Subcutaneous preadipocyte (primary cell): ENCODE measurements at places on chromosomes 4 and X. TPM values are rescaled to one million over a fixed set of nuclear protein-coding genes. Genes with fewer than 3 reads are reported as not detected.

The GABRG1 gene
- total RNA-seq = not detected in 2 replicates

The SPANXN3 gene
- not detected in 2 replicates for total RNA-seq

The TLR2 gene
- 0.37 and 3.7 TPM in 2 replicates for total RNA-seq

The DUX4 gene
- not detected in 2 replicates for total RNA-seq

The ING2 gene
- 5.5 and 6.5 TPM in 2 replicates for total RNA-seq

The BANK1 gene
- total RNA-seq = under 0.01 and 0.20 TPM in 2 replicates

The TMEM192 gene
- total RNA-seq = 5.1 and 7.0 TPM in 2 replicates

The P2RY4 gene
- total RNA-seq = under 0.01 and 0.39 TPM in 2 replicates

The TASL gene
- not detected in 2 replicates for total RNA-seq

The HMX1 gene
- total RNA-seq = not detected in 2 replicates

The WNK3 gene
- total RNA-seq = under 0.01 and 0.20 TPM in 2 replicates
